ENCODE measurements at places on chromosomes 1 and 21. TPM values are rescaled to one million over a fixed set of nuclear protein-coding genes. Genes with fewer than 3 reads are reported as not detected.

Gene DIO1
- 0.28 TPM for total RNA-seq

Gene HSD3B1
- total RNA-seq, result not detected

Gene ZBTB8B
- total RNA-seq, result 0.08 TPM

Gene KPRP
- total RNA-seq, result not detected

Gene CACNA1S
- not detected for total RNA-seq

Gene PLEKHN1
- 9.8 TPM for total RNA-seq

Gene SPRR2E
- total RNA-seq, result not detected
